ENCODE measurements at places on chromosomes 2 and 18.

DNA sequence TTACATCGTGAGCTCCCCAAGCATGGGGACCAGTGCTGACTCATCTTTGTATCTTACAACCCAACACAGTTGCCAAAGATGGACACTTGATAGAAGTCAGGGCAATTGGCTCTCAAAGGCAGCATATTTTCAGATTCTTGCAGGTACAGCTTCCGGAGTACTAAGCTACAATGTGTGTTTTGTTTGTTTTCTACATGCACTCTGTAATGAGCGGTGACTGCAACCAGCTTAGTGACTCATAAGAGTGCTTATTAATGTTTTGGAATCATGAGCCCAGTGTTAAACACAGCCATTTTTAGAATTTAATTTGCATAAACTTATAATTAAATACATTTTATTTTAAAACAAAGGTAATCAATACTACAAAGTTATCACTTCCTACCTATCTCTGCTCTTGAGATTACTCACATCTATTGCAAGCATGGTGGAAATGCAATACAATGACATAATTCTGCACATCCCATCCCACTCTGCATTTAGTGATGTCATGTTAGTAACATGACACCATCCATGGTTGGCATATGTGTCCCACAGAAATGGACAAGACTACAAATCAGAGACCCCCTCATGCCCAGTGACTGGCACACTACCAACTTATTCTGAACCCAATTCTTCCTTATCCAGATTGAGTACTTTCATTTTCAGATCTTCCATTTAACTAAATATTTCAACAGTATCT, 399.8 kb upstream of the ST6GAL2 start:
- DNase-seq, result no peak

DNA sequence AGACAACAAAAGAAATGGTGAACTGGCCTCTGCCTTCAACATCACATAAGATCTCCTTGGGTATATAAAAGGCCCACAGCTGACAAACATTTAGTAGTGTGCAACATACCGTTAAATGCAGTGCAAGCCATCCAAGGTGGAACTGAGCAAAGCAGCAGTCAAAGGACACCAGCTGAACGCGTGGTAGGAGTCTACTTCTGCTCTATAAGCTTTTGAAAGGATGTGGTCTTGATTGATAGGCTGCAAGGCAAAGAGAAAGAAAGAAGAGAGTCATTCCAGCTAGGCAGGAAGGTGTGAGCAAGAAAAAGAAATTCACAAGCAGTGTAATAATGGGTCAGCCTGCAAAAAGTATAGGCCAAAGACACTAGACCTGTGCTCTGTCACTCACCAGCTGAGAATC, 356.3 kb downstream of the SATB2 start:
- no peak for DNase-seq

DNA sequence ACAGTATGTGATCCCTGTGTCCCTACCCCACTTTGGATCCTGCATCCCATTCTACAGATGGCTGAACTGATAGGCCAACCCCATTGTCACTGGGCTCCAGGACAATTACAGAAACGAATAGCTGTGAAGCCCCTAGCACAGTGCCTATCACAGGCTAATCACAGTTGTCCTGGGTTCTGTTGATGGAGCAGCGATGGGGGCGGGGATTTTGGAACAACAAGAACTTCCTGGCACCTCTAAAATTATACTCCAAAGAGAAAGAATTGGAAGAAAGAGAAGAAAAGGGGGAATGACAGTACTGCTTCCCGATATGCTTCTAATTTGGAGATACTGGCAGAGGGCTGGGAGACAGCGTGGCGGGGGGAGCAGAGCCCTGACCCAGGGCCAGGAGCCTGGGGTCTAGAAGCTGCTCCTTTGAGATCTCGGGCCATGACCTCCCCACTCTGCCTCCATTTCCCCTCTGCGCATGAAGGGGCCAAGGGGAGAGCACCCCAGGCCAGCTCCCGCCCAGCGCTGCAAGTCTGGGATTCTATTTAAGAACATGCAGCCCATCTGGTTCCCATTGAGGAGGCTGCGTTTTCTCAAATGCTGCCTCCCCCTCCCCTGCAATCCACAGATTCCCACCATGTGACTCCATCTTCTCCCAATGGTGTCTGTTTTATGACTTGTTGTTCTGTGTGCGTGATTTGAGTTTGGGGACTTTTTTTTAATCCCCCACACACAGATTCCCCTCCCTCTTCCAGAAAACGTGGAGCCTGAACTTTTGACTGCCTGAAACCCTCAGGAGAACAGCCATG, 202.7 kb downstream of the CYP26B1 start:
- DNase-seq, result peak; percentile 54

DNA sequence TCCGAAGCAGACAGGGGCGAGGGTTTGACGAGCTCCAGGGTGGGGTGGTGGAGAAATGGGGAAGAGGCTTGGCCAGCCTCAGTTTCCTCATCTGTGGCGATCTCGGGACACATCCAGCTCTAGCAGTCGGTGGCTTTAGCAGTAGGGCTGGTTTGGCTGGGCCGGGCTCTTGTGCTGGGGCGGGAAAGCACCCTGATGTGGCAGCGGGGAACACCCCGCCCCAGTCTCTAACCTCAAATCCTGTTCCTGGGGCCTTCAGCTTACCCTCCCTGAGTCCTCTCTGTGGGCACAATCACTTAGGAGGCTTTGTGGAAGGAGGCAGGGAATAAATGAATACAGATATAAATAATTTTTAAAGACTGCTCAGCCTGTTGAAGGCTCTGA, 26.5 kb upstream of the MCFD2 start:
- no peak for DNase-seq

DNA sequence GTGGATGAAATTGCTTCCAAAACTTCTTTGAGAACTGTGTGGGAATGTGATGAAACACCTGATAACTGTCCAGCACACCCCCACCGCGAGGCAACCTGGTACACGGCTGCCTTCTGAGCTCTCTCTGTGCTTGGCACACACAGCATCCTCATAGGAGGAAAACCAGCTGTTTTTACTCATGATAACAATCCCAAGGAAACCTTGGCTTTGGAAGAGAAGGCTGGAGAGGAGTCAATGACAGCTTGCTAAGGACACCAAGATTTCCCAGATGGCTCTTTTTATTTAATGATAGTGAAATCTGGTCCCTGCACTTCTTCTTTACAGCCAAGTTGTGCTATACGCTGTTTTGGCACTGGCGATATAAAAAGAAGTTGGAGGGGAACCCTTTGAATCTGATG, 232.5 kb upstream of the FN1 start:
- no peak for DNase-seq
